ENCODE measurements at places on chromosomes 12 and 14.

DNA sequence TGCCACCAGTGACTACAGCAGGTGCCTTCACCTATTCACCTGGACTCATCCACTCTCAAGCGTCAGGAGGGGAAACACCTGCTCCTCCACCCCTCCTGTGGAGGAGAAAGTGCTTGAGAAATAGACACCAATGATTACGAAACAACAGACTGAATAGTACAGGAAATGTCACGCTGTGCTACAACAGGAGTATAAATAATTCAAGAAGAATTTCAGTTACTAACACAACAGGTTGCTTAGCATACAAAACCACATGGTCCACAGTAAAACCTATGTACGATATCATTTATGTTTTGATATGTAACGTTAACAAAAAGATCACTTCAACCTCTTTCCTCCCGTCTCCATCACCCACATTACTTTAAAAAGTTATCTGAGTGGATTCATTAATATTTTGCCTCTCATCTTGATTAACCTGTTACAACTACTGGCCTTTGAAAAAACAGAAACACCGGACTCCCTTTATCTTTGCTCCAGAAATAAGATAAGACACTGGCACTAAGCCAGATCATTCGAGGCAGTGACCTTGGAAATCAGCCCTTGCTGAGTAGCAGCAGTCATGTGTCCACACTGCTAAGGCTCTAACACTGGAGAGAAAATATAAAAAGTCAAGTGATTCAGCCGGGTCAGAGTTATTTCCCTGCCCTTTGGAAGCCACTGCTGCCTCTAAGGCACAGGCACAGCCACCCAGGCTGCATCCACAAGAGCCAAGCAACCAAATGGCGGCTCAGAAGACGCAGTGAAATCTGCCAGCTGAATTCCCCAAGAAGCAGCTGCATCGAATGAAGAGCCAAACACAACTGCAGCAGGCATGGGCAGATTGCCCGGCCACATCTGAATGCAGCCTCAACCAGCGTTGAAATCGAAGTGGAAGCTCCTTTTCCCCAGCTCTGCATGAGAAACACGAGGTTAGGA lies 40.9 kb downstream of the NT5DC3 start:
- DNase-seq, result peak; percentile 55

DNA sequence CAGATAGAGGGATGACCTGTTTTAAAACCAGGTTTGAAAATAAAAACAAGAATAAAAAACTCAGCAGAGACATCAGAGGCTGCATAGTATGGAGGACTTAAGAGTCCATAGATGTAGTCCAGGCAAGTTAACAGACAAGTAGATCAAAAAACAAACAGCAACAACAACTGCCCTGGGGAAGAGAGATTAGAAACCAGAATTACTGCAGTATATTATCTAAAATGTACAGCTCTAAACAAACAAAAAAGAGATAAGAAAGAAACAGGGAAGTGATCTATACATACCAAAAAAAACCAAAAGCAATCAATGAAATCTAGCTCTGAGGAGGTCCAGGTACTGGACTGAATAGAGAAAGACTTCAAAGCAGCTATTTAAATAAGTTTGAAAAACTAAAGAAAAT lies 48.8 kb downstream of the ACSM4 start:
- DNase-seq, result no peak

- no peak for DNase-seq
These were observed 32.7 kb downstream of the ZNF605 start for GRCh38 chr12:132923356-132923909.

DNA sequence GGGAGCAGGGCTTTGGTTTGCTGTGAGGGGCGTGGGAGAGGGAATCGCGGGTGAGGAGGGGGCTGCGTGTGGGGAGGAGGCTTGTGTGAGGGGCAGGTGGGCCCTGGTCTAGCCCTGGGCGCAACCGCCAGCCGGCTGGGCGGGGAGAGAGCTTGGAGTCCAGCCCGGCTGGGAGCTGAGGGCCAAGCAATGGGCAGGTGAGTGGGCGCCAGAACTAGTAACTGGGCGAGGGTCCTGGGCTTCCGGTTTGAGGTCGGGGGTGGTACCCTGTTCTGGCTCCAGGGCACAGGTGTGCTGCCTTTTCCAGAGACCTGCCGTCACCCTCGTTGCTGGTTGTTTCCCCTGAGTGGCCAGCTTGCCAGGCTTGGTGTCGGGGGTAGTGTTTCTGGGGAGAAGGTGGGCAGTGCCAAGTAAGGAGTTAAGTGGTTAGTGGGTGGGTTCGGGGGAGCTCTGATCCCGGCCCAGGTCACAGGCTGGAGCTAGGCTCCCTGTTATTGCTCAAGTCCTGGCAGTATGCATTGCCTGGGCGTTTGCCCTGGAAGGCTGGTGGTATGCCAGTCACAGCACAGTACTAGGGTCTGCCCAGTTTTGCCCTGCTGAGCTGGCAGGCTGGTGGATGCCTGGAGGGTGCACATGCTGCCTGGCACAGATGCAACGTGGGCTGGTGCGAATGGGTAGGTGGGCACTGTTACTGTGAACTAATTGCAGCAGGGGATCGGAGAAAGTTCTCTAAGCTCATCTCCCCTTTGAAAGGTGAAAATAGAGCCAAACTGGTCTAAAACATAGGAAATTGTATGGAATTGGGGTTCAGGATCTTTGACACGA lies 683 bp downstream of the CIPC start:
- peak; percentile 38 for DNase-seq

DNA sequence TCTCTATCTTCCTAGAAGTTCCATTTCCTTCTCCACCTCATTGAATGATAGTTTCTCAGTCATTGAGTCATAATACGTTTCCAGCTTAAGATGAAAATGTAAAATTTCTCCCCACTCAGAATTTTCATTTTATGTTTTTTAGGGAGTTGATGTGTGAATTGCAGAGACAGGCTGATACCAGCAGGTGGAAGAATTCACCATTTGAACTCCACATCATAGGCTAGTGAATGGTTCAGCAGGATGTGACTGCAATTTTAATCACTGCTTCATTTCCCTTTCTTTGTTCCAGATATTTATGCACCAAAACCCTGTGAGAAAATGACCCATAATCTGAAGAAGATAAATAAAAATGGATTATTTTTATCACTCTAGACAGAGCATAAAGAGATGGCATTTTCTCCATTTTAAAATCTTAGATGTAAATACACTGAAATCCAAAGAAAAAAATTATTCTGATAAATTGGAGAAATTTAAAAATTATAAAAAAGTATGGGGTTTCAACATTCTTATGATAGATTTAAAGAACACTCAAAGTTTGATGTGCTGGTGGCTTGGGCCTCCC lies 10.6 kb upstream of the PYGL start:
- peak; percentile 58 for DNase-seq

DNA sequence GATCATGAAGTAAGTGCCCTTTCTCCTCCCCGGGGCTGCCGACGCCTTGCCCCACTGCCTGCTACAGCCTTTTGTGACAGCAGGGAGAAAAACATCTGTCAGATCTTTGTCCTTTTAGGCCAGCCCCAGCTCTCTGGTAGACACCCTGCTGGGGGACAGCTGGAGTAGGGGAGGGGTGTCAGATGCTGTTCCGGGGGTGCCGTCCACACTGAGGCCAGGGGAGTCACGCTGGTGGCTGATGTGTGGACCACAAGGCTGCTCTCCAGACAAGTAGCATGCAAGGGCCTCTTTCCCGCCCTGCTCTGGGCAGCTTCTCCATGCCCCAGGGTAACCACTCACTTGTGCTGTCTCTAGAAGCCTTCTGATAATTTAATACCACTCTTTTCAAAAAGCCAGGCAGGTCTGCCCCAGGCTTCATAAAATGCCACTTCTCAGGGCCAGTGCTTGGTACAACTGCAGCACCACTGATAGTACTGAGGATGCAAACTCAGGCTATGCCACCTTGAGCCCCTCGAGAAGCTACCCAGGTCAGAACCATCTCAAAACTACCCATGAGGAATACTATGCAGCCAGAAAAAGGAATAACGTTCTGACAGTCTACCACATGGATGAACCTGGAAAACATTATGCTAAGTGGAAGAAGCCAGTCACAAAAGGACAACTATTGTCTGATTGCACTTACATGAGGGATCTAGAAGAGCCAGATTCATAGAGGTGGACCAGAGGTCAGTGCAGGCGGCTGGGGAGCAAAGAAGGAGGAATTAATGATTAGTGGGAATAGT lies 66.0 kb upstream of the RIN3 start:
- no peak for DNase-seq

DNA sequence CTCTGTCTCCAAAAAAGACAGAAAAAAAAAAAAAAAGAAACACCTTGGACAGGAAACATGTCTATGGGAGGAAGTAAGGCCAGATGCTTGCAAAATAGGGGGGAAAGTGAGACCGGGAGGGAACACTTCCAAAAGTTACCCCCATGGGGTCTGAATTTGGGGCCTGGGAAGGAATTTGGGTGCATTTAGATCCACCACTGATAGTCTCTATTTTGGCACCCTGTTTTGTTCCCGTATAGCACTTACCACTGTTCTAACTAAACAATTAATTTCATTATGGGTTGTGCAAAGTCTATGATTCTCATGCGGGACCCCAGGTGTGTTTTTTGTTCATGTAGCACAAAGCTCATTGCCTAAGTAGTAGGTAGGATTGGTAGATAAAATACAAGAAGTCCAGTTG lies 1.4 kb upstream of the MLEC start:
- no peak for DNase-seq

DNA sequence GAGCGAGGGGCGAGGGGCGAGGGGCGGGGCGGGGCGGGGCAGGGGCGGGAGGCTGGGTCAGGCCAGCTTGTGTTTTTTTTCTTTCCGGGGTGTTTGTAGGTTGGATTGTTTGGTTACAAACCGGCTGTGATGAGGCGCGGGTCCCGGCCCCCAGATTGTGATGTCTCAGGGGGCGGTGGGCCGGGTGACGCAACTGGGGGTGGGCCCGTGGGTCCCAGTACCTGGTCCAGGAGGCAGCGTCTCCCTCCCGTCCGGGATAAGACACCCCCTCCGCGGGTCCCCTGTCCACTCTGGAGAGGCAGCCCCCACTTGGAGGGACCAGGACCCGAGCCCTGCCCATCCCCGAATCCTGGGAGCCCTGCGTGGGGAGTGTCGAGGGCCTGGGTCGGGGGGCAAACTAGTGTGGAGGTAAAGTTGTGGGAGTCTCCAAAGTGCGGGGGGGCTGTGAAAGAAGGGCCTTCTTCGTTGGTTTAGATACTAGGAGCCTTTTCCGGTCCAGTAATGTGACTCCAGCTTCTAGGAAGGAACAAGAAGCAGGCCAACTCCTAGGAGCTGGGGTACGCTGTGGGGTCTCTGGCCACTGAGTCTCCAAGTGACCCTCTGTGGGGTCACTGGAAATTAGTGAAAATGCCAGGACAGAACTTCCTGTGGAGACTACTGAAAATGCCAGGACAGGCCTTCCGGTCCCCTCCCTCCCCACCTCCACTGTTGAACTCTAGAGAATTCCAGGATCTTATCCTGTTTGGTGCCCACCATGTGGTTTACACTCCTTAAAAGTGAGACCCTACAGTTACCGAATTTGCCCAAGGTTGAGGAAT lies 579 bp upstream of the CLMN start:
- DNase-seq, result no peak

DNA sequence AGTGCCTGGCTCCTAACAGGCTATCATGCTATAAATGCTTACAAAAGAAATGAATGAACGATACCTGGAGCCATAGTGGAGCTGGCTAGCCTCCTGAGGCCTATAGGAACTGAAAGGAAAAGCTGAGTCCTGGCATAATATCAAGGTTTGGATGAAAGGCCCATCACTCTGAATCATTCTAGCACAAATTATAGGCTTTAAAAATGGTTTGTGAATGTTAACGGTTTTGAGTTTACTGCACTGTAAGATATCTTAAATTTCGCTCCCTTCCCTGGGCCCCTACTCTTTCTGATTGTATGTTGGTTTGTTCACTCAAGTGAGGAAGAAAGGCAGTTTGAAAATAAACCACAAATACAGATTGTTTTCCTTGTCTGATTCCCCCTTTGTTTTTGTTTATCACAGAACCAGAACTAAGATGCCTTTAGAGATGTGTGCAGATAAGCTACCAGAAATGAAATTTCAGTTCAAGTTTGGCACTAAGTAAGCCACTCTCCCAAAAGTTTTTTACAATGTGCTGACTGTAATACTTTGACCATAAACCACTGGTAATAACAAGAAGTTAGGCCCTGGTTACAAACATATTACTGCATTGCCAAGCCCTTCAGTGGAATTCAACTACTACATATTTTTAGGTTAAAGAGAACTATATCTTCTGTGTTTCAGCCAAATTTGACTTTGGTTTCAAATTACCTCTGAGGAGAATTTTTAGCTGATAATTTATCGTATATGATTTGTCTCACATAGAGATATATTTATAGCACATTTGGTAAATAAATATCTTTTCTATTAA lies 89.5 kb downstream of the ALX1 start:
- no peak for DNase-seq

All from cardiac muscle cell (in vitro differentiated cells and primary cell).